ENCODE measurements at places on chromosomes 2 and 18.

DNA sequence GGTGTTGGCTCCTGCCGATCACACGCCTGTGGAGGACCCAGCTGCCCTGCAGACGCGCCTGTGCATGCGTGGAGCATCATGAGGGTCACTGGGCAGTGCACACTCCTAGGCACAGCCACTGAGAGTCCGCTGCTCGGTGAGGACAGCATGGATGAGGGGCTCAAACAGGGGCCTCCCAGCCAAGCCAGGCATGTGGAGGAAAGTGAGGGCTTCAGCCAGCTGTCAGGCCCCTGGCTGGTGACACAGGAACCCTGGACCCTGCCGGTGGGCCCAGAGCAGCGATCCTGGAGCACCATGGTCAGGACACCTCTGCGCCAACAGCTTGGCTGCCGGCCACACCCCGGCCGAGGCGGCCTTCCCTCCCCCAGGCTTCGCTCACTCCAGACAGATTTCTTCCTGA lies 171.2 kb downstream of the RTP5 start:
- no peak for DNase-seq

GRCh38 chr2:40292291-40292690 lies 159.6 kb downstream of the SLC8A1 start:
- no peak for DNase-seq

GRCh38 chr2:176500901-176501300 lies 231.7 kb downstream of the MTX2 start:
- DNase-seq = no peak

DNA sequence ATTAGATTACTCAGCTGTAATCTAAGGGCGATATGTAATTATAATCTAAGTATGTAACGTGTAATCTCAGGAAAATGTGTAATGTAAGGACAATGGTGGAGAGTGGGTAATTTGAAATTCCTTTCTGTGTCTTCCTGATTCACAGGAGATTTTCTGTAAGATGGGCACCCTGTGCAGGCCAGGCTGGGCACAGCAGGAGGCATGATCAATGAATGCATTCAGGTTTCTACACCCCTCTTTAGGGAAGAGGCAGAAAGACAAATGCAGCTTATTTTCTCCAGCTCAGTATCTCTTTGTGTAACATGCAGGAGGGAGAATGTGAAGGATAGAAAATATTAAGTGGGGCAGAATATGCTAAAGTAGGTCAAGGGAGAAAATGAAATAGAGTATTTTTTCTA lies 320.1 kb downstream of the PIK3C3 start:
- DNase-seq = no peak

DNA sequence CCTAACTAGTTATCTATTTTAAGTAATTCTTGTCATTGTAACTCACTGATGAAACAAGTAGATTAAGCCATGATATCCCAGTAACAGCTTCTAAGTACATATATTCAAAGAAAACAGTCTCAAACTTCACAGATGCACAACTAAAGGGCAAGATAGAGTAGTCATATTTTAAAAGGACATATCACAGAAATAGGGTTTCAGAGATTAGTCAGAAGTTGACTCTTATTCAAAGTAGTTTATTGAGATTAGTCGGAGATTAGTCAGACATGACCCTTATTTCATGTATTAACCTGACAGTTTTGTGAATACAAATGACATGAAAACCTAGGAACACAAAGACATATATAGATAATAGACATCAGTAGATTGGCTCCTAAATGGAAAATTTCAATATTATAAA lies 15.9 kb upstream of the CHAC2 start:
- DNase-seq = no peak

DNA sequence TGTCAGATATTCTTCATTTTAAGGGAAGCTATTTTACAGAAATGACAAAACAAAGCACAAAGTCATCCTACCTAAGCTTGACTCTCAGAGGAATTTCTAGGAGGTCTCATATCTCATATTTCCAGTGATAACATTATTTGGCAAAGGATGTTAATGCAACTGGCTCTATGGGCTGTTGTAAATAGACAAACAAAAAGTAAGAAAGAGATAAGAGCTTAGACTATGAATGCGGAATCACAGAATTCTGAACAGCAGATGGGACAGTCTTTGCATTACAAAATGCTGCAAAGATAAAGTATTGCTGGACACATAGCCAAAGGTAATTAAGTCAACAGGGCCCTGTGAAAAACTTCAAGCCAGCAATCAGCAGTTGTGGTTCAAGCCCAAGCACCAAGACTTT lies 23.9 kb downstream of the PIAS2 start:
- DNase-seq = no peak

- no peak for DNase-seq
These were observed 362.3 kb downstream of the RND3 start for GRCh38 chr2:150125188-150125587.

All from muscle of arm (tissue), 14 donors.